ENCODE measurements at places on chromosomes 1 and 21. TPM values are rescaled to one million over a fixed set of nuclear protein-coding genes. Genes with fewer than 3 reads are reported as not detected.

DNA sequence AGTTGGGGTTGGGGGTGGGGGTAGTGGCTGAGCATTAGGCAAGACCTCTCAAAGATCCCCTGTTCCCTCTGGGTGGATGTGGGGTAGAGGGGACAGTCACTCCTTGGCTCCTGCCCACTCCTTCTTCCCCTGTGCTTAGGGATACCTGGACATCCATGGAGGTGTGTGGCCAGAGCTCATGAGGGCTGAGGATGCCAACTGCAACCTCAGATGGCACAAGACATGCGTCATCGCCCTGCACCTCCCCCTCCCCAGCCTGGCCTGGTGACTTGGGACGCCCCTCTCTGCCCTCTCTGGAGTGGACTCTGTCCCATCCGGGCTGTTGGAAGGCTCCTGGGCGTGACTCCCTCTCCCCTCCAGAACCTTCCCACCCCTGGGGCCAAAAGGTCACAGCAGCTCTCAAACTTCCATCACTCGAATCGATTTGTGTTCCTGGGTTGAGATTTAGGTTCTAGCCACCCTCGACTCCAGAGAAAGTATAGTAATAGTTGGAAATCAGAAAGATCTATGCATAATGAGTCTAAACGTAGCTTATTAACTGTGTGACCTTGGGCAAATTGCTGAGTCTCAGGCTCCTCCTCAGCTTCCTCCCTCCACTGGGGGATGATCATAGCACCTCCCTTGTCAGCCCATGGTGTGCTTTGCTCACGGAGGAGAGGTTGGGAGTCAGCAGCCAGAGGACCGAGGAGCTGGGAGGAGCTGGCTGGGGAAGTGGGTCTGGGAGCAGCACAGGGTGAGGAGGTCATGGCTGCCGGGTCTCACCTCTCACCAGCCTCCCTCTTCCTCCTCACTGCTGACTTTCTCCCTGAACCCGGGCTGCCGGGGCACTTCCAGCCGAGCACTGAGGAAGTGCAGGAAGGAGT, 2.2 kb upstream of the PTPN7 start:
- no peak for DNase-seq

DNA sequence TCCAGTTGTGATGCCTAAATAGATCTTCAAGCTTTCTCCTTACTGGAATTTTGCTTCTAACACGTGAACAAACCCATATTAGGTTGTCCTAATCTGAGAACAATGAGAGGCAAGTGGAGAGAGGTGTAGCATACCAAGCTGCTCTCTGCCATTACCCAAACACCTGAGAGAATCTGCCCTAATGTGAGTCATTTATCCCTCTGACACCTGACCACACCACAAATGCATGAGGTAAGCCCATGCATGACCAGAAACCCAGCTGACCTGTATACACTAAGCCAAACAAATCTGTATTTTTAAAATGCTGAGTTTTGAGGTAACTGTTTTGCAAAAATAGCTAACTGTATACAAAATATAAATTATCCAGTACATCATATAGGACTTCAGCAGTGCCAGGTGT, 1458.1 kb upstream of the B3GALT2 start:
- no peak for DNase-seq

GRCh38 chr1:63935143-63935542, 161.3 kb downstream of the ROR1 start:
- DNase-seq = no peak

DNA sequence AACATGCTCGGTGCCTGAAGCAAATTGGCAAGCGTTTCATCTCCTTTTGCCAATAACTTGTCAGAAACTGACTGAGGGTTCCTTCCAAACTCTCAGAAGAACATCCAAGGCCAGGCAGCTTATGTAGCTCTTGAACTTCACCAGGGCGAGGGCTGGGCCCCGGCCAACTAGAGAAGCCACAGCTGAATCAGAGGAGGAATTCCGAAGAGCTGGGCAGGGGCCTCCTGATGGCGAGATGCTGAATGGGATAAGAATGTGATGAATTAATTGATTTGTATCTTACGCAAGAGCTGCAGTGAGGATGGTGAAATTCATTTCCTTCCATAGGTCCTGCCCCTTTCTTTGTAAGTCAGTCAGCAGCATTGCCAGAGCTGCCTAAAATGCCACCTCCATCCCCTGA, 345.8 kb downstream of the KIF26B start:
- no peak for DNase-seq

Gene PTAFR
- total RNA-seq = not detected

- no peak for DNase-seq
Observed at GRCh38 chr1:232393010-232393409, 236.9 kb downstream of the SIPA1L2 start.

- DNase-seq = no peak
Observed at GRCh38 chr1:7388488-7389185, 382.5 kb upstream of the VAMP3 start.

DNA sequence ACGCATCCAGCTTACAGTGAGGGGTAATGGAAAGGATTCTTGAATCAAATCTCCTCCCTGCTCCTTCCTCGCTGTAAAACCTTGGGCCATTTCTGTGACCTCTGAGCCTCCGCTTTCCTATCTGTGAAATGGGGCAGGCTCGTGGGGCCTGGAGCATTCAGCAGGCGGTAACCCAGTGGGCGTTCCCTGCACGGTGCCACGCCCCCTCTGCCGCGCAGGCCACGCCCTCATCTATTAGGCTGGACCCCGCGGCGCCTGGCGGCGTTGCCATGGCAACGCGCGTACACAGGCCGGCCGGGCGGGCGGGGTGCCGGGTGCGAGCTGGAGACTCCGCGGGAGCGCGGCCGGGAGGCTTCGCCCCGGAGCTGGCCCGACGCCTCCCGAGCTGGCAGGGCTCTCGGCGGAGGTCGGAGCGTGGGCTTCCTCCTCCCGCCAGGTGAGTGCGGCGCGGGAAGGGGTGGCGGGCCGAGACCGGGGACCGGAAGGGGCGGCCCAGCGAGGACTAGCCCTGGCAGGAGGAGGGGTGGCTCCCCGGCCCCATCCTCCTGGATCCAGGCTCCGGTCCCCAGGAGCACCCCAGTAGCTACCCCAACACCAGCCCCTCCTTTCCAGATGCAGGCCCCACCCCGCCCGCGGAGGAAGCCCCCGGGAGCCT, at the start of gene FHAD1:
FHAD1 (plus strand) TSS at position 264 of the 655 bp plus-strand sequence. CDS start 4,562 bp downstream, outside the sequence.
- peak; percentile 92 for DNase-seq

DNA sequence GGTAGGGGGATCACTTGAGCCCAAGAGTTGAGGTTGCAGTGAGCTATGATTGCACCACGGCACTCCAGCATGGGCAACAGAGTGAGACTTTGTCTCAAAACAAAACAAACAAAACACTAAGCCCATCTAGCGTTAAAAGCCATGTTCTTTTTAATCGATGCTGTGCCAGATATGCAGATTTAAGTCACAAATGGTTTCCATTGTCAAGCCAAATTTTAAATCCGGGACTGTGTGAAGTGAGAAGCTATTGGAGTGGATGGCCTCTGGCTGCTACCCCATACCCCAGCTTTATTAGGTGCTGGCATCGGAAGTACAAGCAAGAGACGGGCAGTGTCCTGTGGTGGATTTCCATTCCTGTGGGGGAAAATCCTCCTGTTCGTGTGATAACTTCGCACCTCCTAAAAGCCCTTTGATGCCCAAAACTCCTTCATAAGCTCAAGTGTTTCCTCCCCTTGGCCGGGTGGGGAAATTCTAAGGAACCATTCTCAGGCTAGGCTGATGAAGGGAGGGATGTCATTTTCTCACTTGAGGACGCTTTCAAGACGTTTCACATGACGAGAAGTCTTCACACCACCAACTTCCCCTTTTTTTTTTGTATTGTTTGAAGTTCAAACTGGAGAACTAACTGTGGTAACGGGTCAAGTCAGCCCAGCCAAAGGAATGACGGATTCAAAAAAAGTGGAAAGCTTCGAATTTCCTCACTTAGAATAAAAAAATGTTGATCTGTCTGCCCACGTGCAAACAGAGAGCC, 140.8 kb downstream of the KAZN start:
- no peak for DNase-seq

DNA sequence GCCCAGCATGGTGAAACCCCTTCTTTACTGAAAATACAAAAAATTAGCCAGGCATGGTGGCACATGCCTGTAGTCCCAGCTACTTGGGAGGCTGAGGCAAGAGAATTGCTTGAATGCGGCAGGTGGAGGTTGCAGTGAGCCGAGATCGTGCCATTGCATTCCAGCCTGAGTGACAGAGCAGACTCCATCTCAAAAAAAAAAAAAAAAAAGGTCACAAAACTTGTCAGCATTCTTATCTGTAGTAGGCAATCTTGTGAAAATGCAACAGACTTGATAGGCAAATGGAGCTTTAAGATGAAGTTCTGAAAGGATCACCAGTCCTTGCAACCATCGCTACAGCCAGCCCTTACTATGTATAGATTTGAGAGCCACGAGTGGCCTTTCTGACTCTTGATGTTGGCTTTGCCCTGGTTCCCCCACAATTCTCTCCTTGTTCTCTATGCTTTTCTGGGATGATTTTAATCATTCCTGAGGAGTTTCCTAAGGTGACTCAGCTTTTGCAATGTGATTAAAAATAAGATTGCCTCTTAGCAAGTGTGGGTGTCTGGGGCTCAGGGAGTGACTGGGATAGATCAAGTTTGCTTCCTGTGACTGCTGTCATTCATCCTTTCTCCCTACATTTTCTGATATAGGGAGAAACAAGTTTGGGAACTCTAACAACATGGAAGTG, 7.1 kb upstream of the MAP1LC3C start:
- DNase-seq = no peak

GRCh38 chr1:180482425-180483275, 19.7 kb downstream of the ACBD6 start:
- DNase-seq = peak; percentile 74

Measured in neural progenitor cell (in vitro differentiated cells).